Activated CD4-positive, alpha-beta memory T cell treated with anti-CD3 and anti-CD28 coated beads for 36 hours (primary cell): ENCODE measurements at places on chromosomes 16 and 17. TPM values are rescaled to one million over a fixed set of nuclear protein-coding genes. Genes with fewer than 3 reads are reported as not detected.

DNA sequence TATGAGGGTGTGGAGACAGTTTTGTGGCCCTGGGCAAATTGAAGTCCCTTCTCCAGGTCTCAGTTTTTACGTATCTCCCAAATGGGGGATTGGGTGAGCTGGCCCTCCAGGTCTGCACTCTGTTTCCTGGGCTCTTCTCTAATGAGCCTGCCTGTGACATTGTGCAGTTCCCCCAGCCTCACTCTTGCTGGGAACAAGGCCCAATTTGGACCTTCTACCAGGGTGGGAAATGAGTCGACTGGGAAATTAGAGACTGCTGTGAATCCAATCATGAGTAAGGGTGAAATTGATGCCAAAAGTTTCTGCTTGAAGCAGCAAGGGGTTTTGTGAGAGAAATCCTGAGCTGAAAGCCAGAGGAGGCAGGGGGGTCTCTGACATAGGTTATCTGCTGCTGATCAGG, 71.5 kb upstream of the KSR1 start:
- no peak overlapping the region for H3K27ac ChIP-seq
- peaks cover 7% of the 10 kb centered on the region for H3K27me3 ChIP-seq
- no peak for DNase-seq
- no peaks in the 10 kb centered on the region for H3K36me3 ChIP-seq
- H3K4me3 ChIP-seq = no peak overlapping the region

DNA sequence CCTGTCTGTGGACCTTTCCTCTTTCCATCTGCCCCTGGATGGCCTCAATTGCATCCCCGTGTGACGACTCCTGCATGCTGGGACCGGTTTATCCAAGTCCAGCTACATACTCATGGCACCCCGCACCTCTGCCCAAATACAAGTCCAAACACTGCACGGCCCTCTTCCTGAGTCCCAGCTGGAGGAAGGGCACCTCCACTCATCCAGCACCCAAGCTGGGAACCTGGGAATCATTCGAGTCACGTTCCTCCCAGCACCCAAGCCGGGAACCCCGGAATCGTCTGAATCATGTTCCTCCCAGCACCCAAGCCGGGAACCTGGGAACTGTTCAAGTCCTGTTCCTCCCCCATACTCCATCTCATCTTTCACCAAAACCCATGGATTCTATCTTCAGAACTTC, 10.2 kb downstream of the TRARG1 start:
- H3K27me3 ChIP-seq = no peaks in the 10 kb centered on the region
- no peak for DNase-seq
- H3K4me3 ChIP-seq = peak overlapping the region; percentile 13

The RPH3AL gene
- 3.0 TPM for total RNA-seq

DNA sequence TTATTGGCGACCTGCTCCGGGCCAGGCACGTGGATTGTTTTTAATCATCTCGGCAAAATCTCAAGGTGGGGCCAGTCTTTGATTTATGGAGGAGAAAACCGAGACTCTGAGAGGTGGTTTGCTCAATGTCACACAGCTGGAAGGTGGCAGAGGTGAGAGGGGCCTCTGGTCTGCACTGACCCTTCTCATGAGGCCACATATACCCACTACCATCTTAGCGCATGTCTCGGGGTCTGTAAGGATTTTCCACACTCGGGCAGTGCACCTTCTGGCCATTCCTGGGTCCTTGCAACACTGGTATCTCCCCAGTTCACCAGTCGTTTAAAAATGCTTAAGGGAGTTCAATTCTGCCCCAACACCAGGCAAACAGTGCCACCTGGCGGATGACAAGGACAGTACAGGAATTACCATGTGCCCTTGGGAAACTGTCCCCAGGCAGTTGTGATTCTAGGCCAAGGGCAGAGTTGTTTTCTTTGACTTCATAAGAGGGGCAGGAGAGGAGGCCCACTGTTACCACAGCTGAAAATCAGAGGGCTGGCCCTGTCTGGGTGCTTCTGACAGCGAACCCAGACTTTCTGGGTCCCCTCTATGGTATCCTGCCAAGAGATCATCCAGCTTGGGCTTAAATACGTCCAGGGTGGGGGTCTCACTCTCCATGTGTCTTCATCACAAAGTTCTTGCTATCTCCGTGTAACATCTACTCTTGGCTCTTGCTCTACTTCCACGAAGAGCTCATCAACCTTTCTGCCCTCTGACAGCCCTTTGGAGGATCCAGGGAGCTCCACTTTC, 39.4 kb upstream of the RAI1 start:
- H3K36me3 ChIP-seq = no peaks in the 10 kb centered on the region
- no peak overlapping the region for H3K27ac ChIP-seq
- no peaks in the 10 kb centered on the region for H3K4me1 ChIP-seq
- H3K4me3 ChIP-seq = no peak overlapping the region

GRCh38 chr16:82621781-82622180, 5.0 kb upstream of the CDH13 start:
- peaks cover 25% of the 10 kb centered on the region for H3K27me3 ChIP-seq
- no peak overlapping the region for H3K4me3 ChIP-seq
- H3K4me1 ChIP-seq = no peaks in the 10 kb centered on the region

The ZNF597 gene
- 1.6 TPM for total RNA-seq

- no peaks in the 10 kb centered on the region for H3K27me3 ChIP-seq
- H3K4me1 ChIP-seq = no peaks in the 10 kb centered on the region
- no peak overlapping the region for H3K27ac ChIP-seq
- no peak for DNase-seq
- peaks cover 5% of the 10 kb centered on the region for H3K36me3 ChIP-seq
- H3K4me3 ChIP-seq = no peak overlapping the region
Observed at GRCh38 chr17:48869821-48870318, 22.7 kb upstream of the ATP5MC1 start.

The VASN gene
- not detected for total RNA-seq

DNA sequence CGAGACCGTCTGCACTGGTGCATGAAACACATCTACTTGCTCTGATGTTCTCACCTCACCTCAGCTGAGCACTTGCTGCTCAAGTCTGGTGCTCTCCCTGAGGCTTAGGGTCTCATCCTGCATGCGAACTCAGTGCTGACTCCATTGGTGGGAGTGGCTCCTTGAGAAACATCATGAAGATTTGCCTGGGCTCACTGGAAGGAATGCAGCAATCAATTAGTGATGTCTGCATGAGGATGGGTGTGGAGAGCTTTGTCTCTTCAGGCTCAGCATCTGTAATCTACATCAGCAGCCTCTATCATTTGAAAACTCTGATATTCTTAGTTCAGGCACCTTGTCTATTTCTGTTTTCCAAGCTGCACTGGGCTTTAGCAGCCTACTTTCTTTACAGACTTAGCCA, 204.4 kb downstream of the IRF8 start:
- no peaks in the 10 kb centered on the region for H3K36me3 ChIP-seq
- no peaks in the 10 kb centered on the region for H3K4me1 ChIP-seq
- no peaks in the 10 kb centered on the region for H3K27me3 ChIP-seq
- no peak overlapping the region for H3K27ac ChIP-seq
- H3K4me3 ChIP-seq = no peak overlapping the region
- no peak for DNase-seq

- no peak overlapping the region for H3K27ac ChIP-seq
- no peak for DNase-seq
- no peaks in the 10 kb centered on the region for H3K27me3 ChIP-seq
- H3K4me1 ChIP-seq = no peaks in the 10 kb centered on the region
Observed at GRCh38 chr16:883340-883739, 82.8 kb upstream of the GNG13 start.

- peaks cover 2% of the 10 kb centered on the region for H3K36me3 ChIP-seq
- H3K27me3 ChIP-seq = no peaks in the 10 kb centered on the region
- H3K27ac ChIP-seq = no peak overlapping the region
- peaks cover 9% of the 10 kb centered on the region for H3K4me1 ChIP-seq
Observed at GRCh38 chr17:54972406-54973138, 4.0 kb downstream of the STXBP4 start.

- H3K27me3 ChIP-seq = no peaks in the 10 kb centered on the region
- no peak overlapping the region for H3K27ac ChIP-seq
- no peaks in the 10 kb centered on the region for H3K36me3 ChIP-seq
Observed at GRCh38 chr17:69761011-69761410, 314.0 kb upstream of the KCNJ16 start.

The EPN3 gene
- not detected for total RNA-seq

DNA sequence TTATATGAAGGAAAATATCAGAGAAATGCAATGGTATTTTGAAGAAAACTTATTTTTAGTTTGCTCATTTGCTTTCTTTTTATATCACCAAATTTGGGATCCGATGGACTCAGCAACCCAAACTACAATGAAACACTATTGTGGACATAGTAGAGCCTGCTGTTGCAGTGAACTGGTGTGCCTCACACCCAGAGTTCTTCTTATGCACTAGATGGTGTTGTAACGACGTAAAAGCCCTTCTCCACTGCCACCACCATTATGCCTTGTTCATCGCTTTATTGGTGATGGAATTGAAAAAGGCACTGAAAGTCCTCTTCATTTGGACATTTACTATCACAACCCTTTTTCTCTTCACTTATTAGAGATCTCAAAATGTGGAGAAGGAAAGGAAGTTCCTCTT, 381.3 kb downstream of the CDH8 start:
- H3K4me1 ChIP-seq = no peaks in the 10 kb centered on the region
- H3K27me3 ChIP-seq = no peaks in the 10 kb centered on the region
- H3K4me3 ChIP-seq = no peak overlapping the region
- no peak for DNase-seq
- H3K27ac ChIP-seq = no peak overlapping the region

DNA sequence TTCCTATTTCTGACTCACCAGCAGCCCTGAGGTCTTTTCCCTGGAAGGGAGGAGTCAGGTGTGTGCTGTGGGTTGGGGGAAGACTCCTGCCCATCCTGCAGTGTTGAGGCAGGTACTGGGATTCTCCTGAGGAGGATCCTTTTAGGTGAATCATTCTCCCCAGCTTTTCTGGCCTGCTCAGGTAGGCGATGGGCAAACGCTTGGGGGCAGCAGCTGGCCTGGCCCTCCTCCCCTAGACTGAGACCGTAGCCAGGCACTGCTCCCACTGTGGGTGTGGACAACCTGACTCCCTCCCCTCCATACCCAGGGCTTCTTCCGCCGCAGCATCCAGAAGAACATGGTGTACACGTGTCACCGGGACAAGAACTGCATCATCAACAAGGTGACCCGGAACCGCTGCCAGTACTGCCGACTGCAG, 15.1 kb downstream of the GJD3 start:
- no peak for DNase-seq
- peaks cover 18% of the 10 kb centered on the region for H3K36me3 ChIP-seq
- H3K4me3 ChIP-seq = no peak overlapping the region
- H3K27ac ChIP-seq = no peak overlapping the region
- H3K27me3 ChIP-seq = no peaks in the 10 kb centered on the region
